Kidney capillary endothelial cell (primary cell): ENCODE measurements at places on chromosomes 16 and 17.

DNA sequence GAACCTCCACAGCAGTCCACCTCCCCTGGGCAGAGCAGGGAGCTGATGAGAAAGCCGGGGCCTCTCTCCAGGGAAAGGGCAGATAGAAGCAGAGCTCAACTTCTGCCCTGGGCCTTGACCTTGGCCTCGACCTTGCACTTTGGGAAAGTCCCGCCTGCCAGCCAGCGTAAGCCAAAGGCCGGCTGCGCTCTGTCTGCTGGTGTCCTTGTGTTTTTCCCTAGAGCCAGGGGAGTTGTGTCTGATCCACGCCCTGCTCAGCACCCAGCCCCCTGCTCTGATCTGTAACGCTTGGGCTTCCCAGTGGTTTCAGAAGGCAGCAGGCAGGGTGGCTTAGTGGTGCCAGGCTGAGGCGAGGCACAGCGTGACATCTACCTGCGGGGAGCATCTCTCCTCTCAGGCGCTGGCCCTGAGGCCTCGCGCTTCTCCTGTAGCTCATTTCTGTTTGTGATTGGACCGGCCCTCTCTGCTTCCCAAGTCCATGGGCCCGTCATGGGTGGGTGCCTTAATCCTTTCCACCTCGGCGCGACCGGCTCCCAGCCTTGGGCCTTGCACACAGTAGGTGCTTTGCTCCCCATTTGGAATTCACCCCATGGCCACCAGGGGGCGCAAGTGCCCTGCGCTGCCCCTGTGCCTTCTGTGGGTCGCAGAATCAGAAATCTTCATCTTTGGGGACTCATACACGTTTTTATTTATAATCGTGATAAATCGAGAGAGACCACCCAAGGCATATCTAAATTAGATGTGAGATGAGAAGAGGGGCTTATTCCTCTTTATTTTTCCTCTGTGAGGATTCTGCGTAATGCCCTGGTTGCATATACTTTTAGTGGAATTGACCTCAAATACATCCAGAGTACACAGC is 24.2 kb downstream of the SGSH start:
- no peak for DNase-seq

- no peak for DNase-seq
These were observed 147.1 kb downstream of the TANC2 start for GRCh38 chr17:63113167-63113566.

DNA sequence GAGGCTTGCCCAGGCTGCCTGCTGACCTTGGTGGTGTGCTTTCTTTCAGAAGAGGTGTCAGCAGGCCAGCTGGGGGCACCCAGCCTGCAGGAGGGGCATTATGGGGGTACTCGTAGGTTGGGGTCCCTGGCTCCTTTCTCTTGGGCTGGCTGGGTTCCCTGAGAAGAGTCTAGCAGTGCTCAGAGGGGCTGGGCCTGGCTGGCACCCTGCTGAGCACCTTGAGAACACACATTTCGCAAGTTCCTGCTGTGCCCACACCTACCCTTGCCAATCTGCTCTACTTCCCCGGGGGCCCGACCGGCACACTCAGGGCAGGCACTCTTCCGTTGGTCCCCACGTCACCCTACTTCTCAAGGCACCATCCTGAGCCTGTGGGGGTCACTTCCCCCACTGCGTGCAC is 5.1 kb downstream of the CEMP1 start:
- no peak for DNase-seq

- no peak for DNase-seq
These were observed 223.1 kb downstream of the ZNF423 start for GRCh38 chr16:49632795-49633184.

DNA sequence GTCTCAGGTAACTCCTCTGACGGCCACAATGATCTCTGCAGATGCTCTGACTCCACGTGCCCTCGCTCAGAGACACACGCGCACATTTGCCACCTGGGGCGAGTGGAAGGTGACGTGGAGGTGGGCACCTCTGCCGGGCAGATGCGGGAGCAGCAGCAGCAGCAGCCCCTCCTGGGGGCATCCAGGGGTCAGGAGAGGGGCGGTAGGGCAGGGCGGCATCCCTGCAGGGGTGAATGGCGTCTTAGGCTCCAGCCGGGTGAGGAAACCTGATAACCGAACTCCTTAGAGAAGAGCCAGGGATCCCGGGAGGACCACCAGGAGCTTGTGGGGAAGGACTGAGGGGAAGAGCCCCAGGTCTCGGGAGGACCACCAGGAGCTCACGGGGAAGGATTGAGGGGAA is 34.6 kb upstream of the CDH15 start:
- no peak for DNase-seq

DNA sequence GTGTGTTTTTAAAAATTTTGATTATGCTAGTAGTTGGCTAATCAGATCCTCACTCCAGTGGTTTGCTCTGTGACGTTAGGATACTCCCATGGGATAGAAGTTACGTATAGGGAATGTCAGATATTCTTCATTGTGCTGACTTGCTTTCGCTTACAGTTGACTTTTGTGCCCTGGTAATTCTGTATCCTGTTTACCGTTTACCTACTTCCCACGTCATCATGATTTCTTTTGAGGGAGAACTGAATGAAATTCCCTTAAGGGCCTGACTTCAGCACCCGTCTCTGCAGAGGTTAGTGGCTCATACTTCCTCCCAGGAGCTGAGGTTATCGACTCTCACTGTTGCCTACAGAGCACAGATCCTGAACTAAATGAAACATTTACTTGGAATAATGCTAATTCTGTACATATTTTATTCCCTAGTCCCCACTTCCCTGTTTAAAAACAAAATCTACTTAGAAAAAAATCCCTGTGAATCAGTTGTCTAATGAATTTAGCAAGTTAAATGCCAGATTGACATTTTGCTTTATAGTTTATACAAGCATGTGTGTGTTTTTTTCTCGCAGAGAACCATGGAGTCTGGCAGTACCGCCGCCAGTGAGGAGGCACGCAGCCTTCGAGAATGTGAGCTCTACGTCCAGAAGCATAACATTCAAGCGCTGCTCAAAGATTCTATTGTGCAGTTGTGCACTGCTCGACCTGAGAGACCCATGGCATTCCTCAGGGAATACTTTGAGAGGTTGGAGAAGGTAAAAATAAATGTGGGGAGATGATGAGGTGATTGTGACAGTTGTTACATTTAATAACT is 2.8 kb downstream of the PRKAR1A start:
- peak; percentile 91 for DNase-seq
